ENCODE measurements at places on chromosomes 12 and 14.
A peak's percentile ranks its signal among the peaks of the same experiment; 100 is the strongest.

GRCh38 chr14:103894723-103895059, 33.6 kb upstream of the TDRD9 start:
- no peak for DNase-seq

- DNase-seq: no peak
Observed at GRCh38 chr12:104519190-104520019, 62.7 kb downstream of the CHST11 start.

- DNase-seq: peak; percentile 12
Observed at GRCh38 chr14:23285530-23286019, 357 bp downstream of the HOMEZ start.

DNA sequence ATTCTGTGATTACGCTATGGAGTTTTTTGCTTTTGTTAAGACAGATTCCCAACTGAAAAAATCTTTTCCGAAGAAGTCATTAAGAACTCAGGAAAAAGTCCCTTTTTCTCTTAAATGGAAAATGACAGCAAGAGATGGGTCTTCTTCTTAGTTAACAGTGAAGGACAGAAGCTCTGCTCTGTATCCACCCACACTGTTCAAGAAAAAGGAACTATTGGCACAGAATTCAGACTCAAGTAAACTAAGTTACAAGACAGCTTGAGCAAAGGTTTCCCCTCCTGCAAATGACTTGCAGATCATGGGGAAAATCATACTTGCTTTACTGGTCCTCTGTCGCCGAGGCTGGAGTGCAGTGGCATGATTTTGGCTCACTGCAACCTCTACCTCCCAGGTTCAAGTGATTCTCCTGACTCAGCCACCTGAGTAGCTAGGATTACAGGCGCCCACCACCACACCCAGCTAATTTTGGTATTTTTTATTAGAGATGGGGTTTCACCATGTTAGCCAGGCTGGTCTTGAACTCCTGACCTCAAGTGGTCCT, 137.1 kb upstream of the AEBP2 start:
- no peak for DNase-seq

DNA sequence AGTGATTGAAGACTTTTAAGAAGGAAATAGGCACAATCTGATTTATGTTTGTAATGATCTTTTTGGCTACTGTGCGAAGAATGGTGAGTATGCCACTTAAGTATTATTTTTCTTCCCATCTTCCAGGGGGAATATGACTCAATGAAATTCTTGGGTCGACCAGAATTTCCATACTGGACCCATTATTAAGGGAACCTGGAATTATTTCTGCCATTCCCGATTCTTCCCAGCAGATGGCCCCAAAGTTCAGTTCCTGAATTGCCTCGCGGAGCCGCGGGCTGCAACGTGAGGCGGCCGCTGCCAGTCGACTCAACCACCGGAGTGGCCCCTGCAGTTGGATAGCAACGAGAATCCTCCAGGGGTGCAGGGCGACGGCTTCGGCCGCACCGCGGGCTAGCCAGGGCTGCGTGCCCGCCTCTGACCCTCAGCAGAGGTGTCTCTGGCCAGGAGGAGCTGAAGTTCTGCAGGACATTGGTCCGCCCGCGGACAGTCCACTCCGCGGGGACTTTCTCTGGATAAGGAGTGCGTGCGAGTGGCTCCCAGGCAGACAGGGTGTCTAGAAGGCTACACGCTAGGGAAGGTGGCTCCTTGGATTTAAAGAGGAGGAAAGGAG, 628 bp upstream of the TSHR start:
- DNase-seq: peak; percentile 74

- no peak for DNase-seq
Observed at GRCh38 chr14:51730684-51731083, 79.0 kb downstream of the FRMD6 start.

DNA sequence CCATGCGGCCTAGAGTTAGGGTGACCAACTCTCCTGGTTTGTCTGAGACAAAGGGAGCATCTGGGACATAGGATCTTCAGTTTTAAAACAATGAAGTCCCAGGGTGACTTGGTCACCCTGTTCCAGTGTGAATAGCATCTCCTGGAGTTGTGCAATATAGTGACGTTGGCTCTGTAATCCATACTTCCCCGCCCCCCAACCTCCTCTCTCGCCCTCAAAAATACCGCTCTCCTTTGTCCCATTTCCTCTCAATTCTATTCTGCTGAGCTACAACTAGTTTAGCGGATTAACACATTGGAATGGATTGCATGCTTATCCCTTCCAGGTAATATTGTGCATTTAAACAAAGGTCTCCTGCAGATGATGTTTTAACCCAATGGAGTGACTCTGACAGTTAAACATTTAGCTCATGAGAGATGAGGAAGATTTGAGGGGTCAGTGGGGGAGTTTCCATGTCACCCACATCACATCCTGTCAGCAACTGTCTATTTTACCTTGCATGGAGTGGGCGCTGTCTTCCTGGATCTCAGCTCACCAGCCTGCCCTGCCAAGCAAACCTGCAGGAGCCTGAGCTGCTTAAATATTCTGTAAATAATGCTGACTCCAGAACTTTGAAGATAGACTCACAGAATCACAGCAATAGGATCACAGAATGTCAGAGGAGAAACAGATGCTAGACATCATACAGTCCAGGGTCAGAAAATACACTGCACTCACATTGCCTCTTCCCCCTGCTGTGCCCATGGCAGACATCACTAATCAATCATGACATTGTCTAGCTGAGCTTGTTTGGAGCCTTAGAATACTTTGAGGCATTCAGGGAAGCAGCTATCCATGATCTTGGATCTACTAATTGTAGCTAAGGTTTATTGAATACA, 43.0 kb downstream of the MAP1LC3B2 start:
- DNase-seq: no peak

GRCh38 chr14:37145395-37145794, 27.0 kb downstream of the SLC25A21 start:
- no peak for DNase-seq

DNA sequence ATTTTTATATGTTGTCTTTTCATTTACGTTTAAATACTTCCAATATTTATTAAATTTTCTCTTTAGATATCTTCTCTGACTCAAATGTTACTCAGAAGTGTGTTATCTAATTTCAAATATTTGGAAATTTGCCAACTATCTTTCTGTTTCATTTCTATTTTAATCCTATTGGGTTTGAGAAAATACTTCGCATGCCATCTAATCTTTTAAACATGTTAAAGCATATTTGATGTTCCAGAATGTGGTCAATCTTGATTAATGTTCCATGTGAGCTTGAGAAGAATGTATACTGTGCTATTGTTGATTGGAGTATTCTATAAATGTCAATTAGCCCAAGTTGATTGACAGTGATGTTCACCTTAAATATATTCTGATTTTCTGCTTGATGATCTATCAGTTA, 11.9 kb upstream of the DCN start:
- DNase-seq: no peak

- DNase-seq: no peak
Observed at GRCh38 chr12:112591488-112591887, 172.7 kb downstream of the PTPN11 start.

DNA sequence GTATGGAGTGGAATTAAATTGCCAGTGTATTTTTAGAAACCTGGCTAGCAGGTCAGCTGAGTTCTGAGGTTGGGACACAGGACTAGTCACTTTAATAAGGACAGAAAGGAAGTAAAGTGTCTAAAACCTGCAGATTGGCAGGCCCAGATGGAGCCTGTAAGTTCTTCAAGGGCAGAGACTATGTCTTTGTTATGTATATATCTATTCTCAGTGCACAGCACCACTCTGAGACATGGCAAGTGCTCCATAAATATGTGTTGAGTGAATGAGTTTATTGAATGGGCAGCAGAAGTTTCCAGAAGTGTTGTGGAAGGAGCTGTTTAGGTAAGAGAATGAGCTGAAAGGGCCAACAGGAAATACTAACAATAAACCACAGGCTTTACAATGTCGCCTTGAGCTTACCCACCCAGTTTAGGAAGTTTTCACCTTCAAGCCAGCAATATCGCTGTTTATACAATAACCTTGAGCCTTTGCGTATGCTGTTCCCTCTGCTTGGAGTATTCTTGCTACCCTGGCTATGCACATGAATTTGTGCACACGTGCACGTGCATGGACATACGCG, 109.5 kb upstream of the TMPO start:
- DNase-seq: no peak

GRCh38 chr14:103561381-103562178, 877 bp downstream of the BAG5 start:
- DNase-seq: peak; percentile 76

DNA sequence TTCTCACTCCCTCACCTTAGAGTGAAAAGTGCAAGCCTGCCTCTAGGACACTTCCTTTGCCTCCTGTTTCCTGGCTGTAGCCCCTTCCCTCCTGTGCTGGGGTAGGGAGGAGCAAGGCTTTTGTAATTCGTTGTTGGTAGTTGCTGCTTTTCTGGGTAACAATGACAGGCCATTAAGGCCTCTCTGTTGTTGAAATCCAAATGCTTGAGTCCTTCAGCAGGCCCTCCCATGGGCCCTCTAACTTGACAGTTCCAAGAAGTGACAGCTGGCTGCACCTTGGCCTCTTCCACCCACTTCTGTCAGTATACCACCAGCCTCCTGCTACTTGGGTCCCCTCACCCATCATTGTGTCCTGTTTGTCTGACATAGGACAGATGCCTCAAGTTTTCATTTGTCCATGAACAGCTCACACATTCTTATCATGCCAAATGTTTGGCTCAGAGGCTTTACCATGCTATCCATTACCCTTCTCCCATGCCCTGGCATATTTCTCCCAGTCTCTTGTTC, 103.7 kb upstream of the PDE3A start:
- no peak for DNase-seq

GRCh38 chr12:14691560-14691959, 4.8 kb downstream of the GUCY2C start:
- no peak for DNase-seq

GRCh38 chr14:64704143-64704742, at the start of gene PLEKHG3:
Gene PLEKHG3 (plus strand): TSS chr14:64704424. CDS start chr14:64727632, 23,208 bp downstream.
- DNase-seq: peak; percentile 80

- DNase-seq: no peak
Observed at GRCh38 chr14:105474483-105475268, at the start of gene CRIP2. Gene CRIP2 (plus strand): TSS chr14:105474821. CDS start chr14:105474863, 42 bp downstream.

DNA sequence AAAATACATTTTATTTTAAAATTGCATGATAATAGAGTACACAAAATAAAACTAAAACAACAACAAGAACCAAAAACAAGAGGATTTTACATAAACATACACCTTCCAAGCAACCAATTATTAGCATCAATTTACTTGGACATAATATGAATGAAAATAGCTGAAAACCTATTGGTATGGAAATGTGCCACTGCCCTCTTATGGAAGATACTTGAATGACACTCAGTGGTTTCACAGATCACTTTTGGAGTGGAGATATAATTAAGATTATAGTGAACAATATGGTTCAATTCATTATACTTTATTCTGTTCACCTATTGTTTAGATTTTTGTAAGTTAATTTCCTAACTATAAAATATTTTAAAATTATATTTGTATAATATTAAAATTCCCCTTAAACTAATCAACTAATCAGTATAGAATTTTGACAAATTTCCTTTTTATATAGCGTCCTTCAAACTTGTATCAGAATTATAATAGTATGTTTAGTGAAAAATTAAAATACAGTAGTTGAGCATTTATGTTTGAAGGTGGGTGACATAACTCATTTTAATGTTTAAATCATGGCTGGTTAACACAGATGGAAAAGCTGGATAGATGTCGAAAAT, 70.1 kb downstream of the SLC6A15 start:
- DNase-seq: peak; percentile 36

Measured in SW480 (cell line).